Cortex of kidney (tissue), 1 donor: ENCODE measurements at places on chromosomes 2 and 18.

- no peak for DNase-seq
These were observed 94.1 kb downstream of the WDSUB1 start for GRCh38 chr2:159192371-159192918.

DNA sequence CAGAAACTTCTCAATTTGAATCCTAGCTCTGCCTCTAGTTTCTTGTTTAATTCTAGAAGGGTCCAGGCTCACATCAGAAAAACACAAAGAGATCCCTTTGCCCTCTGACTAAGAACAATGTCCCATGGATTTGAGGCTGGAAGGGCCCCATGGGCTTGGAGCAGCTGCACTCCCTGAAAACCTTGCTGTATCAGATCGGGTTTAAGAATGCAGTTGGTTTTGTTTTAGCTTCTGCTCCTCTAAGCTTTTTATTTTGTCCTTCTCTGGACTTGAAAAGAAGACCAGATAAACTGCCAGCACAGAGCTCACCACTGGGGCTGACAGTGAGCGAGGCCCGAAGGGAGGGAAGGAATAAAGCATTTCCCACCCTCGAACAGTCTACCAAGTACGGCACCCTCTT is 69.2 kb upstream of the WIPF1 start:
- DNase-seq = no peak

DNA sequence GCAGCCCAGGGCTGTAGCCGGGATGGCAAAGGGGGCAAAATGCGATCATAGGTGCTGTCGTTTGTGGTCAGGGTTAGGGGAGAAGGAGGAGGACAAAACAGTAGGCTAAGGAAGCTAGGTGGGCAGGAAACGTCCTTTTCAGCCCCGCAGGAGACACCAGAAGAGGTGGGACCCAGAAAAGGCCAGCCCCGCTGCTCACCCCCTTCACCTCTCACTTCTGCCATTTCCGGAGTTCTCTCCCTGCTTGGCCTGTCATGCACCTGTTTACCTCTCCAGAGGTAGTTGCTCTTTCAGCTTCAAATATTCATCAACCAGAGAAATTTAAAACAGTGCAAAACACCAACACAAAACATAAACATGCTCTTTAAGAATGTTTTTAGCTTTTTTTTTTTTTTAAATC is 849 bp downstream of the AQP4 start:
- DNase-seq = no peak

GRCh38 chr18:24270358-24270936 is 127.2 kb downstream of the OSBPL1A start:
- no peak for DNase-seq

DNA sequence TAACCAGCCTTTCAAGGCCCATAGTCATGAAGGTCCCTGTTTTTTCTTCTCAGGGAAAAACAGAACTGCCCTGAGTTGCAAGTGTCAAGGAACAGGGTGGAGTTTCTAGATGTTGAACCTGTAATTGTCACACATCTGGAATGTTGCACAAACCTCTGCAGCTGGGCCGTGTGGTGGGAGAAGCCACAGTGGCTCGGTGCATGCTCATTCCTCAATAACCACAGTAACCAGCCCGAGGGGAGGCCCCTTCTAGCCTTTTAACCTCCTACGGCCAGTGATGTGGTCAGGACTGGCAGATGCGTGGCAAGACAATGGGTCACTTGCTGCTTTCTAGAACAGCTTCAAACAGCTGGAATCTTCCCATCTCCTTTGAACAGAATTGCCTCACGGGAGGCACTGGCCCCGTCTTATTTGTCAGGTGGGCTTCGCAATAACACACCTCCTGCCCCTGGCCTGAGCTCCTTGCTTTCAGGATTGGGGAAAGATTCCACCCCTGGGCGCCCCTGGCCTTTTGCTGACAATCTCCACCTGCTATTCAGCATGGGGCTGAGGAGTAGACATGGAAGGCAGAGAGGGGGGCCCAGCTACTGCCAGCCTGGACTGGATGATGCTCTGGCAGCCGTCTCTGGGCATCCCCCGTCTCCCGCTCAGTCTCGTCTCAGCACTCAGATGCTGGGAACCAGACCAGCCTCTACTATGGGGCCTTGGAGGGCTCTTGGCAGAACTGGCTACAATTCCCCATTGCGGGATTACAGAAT is 102.9 kb downstream of the KLHL29 start:
- no peak for DNase-seq

- no peak for DNase-seq
These were observed 404.4 kb downstream of the SOCS6 start for GRCh38 chr18:70693246-70693645.

DNA sequence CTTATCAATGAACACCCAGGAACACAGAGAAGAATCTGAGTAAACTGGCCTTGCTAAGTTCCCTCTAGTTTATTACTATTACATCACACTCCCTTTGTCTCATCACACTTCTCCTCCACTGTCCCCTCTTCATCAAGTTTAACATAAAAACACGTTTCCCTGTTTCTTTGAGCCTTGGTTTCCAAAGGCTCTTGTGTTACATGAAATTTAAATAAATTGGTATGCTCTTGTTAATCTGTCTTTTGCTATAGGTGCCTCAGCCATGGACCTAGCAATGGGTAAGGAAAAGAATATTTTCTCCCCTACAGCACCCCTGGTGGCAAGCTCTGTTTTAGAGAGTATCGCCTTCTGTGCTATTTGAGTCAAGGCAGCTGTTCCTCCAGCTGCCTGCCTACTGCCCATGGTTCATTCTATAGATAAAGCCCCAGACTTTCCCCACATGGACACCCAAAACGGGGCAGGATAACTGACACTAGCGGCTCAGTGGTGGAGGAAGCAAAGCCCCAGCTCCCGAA is 31.8 kb downstream of the TGIF1 start:
- no peak for DNase-seq

- no peak for DNase-seq
These were observed 263.4 kb downstream of the NEDD4L start for GRCh38 chr18:58307441-58307840.

DNA sequence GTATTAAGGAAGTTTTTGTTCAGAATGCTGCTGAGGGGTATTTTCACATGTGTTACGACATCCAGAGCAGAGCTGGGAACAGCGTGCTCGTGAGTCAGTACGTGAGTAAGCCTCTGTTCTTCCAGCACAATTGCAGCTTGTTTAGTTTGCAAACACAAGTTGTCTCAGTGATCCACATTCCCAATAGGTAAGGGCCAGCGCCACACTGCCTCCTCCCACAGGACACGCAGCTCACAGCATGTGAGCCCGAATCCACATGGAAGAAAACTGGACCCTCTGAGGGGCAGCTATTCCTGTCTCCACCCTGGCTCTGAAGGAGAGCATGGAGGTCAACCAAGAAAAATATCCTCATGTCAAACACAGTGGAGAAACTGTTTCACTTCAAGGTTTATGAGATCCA is 173.9 kb upstream of the PID1 start:
- DNase-seq = no peak

- DNase-seq = no peak
These were observed 444.4 kb upstream of the HNRNPA3 start for GRCh38 chr2:176768185-176768584.

DNA sequence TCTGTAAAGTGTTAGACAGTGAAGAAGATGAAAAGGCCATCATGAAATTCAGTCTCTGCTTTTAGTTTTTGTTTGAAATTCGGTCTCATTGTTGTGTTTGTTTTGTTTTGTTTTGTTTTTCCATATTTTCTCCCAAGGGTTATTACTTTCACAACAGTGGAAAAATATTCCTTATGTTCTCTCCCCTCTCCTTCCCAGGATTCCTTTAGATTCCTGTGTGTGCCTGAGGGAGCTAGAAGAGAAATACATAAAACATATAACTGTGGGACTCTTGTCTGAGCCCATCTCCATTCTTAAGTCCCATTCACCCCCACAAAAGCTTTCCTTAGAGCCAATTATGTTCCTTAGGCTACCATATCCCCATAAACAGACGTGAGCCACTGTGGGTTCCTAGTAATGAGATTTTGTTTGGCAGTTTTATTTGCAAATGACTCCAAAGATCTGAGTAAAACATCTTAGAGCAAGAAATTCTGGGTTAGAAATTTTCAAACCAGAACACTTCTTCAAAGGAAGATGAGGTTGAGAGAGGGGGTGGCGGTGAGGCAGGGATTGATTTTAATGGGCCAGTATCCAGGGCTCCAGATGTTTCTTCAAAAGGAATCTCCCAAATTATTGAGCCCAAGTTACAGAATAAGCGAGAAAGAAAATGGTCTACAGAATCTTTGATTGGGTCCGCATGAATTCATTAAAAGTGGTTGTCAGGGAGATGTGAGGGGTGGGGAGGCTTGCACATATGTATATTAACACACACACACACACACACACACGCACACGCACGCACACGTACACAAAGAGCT is 157.8 kb upstream of the TNP1 start:
- no peak for DNase-seq

DNA sequence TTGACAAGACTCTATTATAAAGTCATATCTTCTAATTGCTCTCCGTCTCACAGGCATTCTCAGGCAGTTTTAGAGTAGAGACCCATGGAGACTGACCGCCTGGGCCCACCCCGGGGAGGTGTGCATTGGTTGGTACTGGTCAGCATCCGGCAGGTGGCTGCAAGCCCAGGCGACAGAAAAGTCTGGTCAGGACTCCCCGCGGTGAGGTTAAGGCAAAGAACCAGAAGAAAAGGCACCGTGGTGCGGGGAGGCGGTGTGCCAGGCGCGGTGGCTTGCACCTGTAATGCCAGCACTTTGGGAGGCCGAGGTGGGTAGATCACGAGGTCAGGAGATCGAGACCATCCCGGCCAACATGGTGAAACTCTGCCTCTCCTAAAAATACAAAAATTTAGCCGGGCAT is 32.5 kb downstream of the AMER3 start:
- DNase-seq = no peak

DNA sequence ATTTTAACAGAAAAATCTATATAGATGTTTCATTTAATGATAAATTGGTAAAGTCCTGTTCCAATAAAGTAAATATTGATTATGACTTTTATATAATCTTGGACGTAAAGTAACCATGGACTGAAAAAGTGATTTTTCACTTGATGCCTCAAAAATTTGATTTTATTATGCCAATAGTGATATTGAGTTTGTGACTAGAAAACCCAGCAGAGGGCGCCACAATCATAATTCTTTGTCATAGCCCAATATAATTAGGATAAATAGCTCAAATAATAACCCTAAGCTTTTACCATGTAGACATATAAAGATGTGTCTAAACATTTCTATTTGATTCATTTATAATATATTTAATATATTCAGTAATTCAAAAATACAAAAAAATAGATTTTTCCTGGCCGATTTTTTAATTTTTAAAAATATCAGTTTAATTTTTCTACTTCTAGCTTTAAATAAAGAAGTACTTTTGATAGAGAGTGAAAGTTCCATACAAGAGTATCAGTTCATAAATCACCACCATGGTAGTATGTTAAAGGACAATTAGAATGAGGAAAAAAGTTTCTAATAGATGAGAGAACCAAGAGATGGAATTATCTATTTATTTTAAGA is 30.7 kb downstream of the CAMKMT start:
- no peak for DNase-seq

- no peak for DNase-seq
These were observed 174.4 kb upstream of the TCF4 start for GRCh38 chr18:55762424-55762823.

DNA sequence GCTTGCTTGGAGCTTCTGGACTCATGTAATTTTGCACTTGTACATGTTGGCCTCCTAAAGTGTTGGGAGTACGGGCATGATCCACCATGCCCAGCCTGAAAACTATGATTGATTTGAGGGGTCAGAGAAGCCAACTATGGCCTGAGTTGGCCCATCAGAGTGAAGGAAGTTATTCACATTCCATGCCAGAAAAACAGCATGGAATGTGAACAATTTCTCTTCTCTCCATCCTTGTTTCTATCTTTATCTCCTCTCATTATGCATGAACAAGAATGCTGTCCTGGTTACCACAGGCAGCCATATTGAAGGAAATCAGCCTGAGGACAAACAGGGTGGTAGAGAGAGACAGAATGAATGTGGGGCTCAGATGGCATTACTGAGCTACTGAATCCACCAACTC is 3.5 kb upstream of the CD226 start:
- no peak for DNase-seq
